Muscle of back (tissue), 13 donors: ENCODE measurements at places on chromosomes 3 and 15. TPM values are rescaled to one million over a fixed set of nuclear protein-coding genes. Genes with fewer than 3 reads are reported as not detected.
A peak's percentile ranks its signal among the peaks of the same experiment; 100 is the strongest.

GRCh38 chr3:46899151-46900006 lies 21.9 kb downstream of the PTH1R start:
- DNase-seq = no peak

DNA sequence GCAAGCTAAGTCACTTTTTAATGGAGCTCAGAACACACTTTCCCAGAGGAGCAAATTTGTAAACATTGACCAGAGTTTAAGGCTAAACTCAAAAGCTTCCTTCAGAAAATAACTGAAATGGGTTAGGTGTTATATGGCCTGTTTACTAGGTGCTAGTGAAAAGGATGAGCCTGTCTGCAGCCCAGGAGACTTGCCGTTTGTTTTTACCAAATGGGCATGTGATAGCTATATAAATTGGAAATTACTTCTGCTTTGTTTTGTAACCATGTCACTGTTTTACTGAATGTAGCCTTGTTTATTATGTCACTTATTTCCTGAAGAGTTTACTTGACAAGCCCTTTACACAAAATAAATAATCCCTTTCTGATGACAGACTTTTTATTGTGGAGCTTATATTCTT lies 109.4 kb upstream of the THSD4 start:
- DNase-seq = no peak

DNA sequence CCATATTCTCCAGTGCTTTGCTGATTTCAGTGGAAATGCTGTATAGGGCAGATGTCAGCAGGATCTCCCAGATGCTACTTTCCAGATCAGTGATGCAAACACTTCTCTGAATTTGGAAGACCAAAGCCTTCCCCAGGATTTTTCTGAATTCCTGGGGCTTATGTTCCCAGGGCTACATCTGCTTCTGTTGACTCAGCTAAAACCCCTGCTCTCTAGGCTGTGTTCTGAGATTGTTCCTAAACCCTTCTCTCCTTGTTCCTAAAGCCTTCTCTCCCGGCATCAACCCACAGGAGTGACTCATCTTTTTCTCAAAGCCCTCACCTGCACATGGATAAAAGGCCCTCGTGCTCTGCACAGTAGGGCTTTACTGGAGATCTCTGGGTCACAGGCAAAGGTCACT lies 35.5 kb downstream of the FAH start:
- no peak for DNase-seq

DNA sequence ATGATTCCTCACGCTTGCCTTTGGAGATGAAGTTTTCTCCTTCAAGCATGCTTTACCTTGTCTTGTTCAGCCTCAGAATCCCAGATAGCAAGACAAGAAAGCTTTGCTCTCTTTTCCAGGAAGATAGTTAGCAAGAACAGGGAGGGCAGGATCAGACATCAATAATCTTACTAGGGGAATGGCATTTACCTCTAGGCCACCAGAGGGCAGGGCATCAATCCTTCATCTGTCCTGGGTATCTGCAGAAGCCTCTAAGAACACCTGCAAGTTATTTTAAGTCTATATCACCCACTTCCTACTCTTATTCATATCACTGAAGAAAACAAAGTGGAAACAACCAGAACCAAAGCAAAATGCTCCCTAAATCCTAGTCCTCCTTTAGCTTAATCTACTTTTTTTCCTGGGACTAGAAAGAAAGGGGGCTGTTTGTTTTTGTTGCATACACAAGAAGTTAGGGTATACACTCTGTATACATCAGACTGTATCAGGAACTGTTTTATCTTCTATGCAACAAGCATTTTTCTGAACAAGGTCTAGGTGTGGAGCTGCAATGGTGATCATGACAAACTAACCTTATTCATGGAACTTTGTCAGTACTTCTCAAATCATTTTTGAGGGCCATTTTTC lies 862.5 kb downstream of the CADM2 start:
- peak; percentile 3 for DNase-seq

GRCh38 chr15:68197170-68197492 lies 8.0 kb downstream of the CALML4 start:
- no peak for DNase-seq

DNA sequence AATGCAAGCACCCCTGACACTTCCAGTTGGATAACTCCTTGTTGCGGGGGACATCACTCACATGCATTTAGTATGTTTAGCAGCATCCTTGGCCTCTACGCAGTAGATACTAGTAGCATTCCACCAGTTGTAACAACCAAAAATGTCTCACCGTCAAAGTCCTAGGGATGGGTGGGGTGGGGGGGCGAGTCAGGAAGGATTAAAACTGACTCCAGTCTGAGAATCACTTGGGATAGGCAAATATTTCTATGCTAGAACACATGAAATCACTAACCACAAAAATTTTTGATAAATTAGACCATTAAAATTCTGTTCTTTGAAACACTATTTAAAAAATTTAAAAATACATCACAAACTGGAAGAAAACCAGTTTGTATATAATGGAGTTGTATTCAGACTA lies 18.0 kb downstream of the ICE2 start:
- no peak for DNase-seq

DNA sequence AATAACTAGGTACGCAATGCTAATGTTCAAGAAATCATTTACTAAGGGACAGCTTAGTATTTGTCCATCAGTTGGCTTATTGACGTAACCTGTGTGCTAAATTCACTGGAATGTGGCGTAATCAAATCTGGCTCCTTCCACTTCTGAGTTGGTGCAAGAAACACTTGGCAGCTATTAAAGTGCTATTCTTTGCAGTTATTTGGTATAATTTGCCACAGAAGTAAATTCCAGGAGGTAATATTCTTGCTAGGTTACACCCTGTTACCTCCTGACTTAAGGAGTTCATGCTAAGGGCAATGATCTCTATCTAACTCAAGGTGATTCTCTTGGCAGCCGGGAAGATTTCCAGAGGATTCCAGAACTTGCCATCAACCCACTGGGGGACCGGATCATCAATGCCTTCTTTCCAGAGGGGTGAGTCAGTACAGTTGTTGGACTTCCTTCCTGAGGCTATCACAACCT lies 25.5 kb downstream of the CHP1 start:
- no peak for DNase-seq

MASP1 gene
- 12.9 TPM for polyA plus RNA-seq
